Kidney (tissue), 22 donors: ENCODE measurements at places on chromosomes 16 and 17.

- H3K36me3 ChIP-seq = no peaks in the 10 kb centered on the region
- DNase-seq = no peak
- H3K4me3 ChIP-seq = no peak overlapping the region
- H3K27me3 ChIP-seq = no peaks in the 10 kb centered on the region
- no peak overlapping the region for H3K27ac ChIP-seq
Measured at GRCh38 chr17:65697661-65698060, 136.2 kb upstream of the AXIN2 start.

GRCh38 chr16:86631444-86631843 lies 53.1 kb downstream of the FOXL1 start:
- H3K27ac ChIP-seq = no peak overlapping the region
- H3K4me1 ChIP-seq = no peaks in the 10 kb centered on the region
- no peaks in the 10 kb centered on the region for H3K36me3 ChIP-seq

DNA sequence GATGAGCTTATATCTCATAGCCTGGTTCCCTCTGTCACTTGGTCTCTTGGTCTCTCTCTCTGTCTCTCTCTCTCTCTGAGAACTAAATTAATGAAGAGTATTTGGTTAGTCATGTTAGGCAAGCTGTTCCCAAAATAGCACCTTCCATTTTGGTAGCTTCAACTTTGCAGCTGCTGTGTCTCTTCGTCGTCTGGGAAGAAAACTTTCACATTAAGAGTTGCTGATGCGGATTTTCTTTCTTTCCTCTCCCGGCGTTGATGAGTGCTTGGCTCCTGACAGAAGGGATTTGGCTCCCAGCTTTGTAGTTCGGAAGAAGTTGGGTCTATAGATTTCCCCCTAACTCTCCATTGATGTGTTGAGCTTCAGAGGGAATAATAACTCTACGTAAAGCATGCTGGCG lies at the start of gene RBFOX1:
RBFOX1 (plus strand) TSS at position 235 of the 400 bp plus-strand sequence.
- no peak for DNase-seq
- H3K27me3 ChIP-seq = no peaks in the 10 kb centered on the region
- H3K4me1 ChIP-seq = no peaks in the 10 kb centered on the region

DNA sequence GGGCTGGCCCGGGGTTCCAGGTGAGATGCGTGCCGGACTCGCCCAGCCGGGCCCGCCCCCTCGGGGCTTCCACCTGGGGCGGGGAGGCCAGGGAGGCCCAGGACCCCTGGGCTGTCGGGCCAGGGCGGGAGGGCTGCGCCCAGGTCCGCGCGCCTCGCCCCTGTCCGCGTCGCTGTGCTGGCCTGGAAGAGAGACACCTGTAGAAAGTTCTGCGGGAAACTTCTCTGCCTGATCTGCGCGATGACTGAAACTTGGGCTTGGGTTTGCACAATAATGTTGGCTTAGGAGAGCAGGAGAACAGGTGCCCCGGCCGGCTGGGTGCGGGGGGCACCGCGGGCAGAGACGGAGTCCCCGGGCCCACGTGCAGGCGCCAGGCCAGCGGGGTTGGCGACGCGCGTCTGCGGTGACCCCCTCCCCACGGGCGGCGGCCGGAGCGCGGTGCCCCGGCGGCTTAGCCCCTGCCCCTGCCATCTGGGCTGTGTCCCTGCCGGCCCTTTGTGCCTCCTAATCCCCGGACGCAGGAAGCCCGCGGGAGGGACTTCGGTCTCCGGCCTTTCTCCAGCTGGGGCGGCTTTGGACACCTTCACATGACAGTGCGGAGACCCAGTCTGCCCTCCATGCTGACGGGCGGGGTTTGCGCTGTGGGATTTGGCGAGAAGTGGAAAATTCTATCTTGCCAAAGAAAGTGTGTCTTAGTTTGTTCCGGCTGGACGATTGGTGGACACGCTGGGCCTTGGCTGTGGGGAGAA lies 483 bp downstream of the LLGL2 start:
- peak; percentile 64 for DNase-seq
- H3K27me3 ChIP-seq = no peaks in the 10 kb centered on the region

GRCh38 chr16:68350813-68351350 lies 40.1 kb downstream of the PRMT7 start:
- H3K27ac ChIP-seq = no peak overlapping the region
- H3K36me3 ChIP-seq = peaks cover 42% of the 10 kb centered on the region
- no peaks in the 10 kb centered on the region for H3K27me3 ChIP-seq
- no peak overlapping the region for H3K4me3 ChIP-seq
- DNase-seq = no peak
